ENCODE measurements at places on chromosomes 11 and 22. TPM values are rescaled to one million over a fixed set of nuclear protein-coding genes. Genes with fewer than 3 reads are reported as not detected.
A peak's percentile ranks its signal among the peaks of the same experiment; 100 is the strongest.

The RAG2 gene
- not detected for total RNA-seq

The MPEG1 gene
- total RNA-seq, result not detected

GRCh38 chr22:37491559-37492427 is 5.6 kb upstream of the MFNG start:
- no peak overlapping the region for H3K4me3 ChIP-seq
- no peak overlapping the region for H3K27ac ChIP-seq
- H3K36me3 ChIP-seq, result no peaks in the 10 kb centered on the region
- DNase-seq, result no peak
- H3K4me1 ChIP-seq, result peaks cover 52% of the 10 kb centered on the region
- no peaks in the 10 kb centered on the region for H3K27me3 ChIP-seq

GRCh38 chr22:37244114-37244921 is at the start of gene RAC2:
Gene RAC2 (minus strand): TSS chr22:37244269. CDS start chr22:37244148, 121 bp downstream.
- DNase-seq, result peak; percentile 94
- H3K27ac ChIP-seq, result peak within 1 kb of the TSS; percentile 99
- peaks cover 43% of the 10 kb centered on the region for H3K36me3 ChIP-seq
- H3K4me1 ChIP-seq, result peaks cover 38% of the 10 kb centered on the region
- H3K4me3 ChIP-seq, result peak within 1 kb of the TSS; percentile 99

DNA sequence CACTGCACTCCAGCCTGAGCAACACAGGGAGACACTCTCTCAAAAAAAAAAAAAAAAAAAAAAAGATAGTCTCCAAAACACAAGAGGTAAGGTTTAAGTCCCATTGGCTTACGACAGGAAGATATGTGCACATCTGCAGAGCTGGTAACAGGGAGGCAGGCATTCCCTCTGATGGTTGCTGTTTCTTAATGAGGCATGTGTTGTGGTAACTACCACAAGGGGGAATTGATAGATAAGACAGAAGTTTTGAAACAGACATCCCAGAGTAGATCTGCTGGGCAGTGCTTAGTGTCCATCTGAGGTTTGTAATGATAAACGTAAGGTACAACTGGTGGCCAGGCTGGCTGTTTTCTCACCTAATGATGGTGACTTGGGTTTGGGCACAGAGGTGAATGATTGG is 4.7 kb downstream of the EIF1AD start:
- H3K27me3 ChIP-seq, result no peaks in the 10 kb centered on the region
- peaks cover 30% of the 10 kb centered on the region for H3K4me1 ChIP-seq
- peaks cover 33% of the 10 kb centered on the region for H3K36me3 ChIP-seq
- H3K4me3 ChIP-seq, result no peak overlapping the region

DNA sequence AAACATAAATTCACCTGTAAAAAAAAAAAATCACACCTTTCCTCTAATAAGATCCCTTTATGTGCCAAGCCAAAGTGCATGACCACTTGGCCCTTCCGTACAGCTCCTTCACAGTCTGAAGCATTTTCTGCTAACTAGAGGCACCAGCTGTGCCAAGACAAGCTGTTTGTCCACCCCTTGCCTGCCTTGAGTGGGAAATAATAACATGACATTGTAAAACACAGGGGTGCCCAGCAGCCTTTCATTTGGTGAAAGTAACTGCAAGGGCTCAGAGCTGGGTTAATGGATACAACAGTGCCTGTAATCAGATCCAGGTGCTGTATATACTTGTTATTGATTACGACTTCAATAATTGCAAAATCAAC is 59.2 kb downstream of the DDIAS start:
- H3K36me3 ChIP-seq, result peaks cover 17% of the 10 kb centered on the region
- DNase-seq, result no peak
- no peaks in the 10 kb centered on the region for H3K27me3 ChIP-seq
- H3K27ac ChIP-seq, result peak overlapping the region; percentile 68

DNA sequence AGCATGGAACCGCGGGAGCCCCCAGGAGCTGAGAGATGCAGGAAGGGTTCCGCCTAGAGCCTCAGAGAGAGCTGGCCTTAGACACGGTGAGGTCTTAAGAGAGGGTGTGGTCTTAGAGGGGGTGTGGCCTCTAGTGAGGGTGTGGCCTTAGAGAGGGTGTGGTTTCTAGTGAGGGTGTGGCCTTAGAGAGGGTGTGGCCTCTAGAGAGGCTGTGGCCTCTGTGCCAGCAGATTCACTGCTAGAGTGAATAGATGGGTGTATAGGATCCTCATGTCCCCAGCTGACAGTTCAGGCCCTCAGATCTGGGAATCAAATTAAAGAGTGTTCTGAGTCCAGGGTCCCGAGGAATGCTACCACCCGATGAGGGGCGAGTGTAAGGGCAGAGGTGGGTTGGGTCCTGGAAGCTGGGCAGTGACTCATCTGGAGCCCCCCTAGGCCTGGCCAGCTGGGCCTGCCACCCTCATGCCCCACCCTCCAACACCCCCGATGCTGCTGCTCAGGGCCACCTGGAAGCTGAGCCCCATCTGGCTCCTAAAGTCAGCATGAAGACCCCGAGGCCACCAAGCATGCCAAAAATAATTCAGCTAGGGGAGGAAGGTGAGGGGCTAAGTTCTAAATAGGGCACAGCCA is 49.5 kb downstream of the IGF2 start:
- no peak overlapping the region for H3K4me3 ChIP-seq
- peak; percentile 40 for DNase-seq
- peaks cover 9% of the 10 kb centered on the region for H3K4me1 ChIP-seq
- H3K27me3 ChIP-seq, result no peaks in the 10 kb centered on the region
- H3K36me3 ChIP-seq, result no peaks in the 10 kb centered on the region
- no peak overlapping the region for H3K27ac ChIP-seq

DNA sequence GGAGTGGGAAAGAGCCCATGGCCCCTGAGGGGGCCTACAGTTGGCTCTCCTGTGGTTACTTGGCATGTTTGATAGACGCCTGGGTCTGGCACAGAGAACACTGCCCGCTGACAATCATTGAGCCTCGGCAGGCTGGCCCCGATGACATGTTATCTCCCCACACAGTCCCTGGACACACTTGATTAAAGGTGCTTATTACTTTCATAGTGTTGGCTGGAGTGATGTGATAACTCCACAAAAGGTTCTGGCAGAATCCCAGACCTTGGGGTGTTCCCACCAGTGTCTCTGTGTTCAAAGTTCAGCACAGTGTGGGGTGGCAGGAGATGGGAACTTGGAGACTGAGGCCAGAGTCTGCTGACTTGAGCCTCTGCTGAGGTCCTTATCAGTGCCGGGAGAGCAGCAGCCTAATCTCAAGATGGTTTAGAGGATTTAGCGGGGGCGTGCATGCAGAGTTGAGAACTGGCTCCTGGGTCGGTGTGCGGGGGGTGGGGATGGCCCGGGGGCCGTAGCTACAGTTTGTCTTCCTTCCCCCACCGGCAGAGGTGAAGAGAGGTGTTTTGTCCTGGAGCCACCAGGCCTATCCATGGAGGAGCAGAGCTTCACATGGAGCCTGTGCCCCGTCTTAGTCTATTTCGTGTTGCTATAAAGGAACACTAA is 22.5 kb downstream of the PARVB start:
- no peak overlapping the region for H3K4me3 ChIP-seq
- peaks cover 2% of the 10 kb centered on the region for H3K27me3 ChIP-seq
- peaks cover 30% of the 10 kb centered on the region for H3K4me1 ChIP-seq
- no peak for DNase-seq
- no peaks in the 10 kb centered on the region for H3K36me3 ChIP-seq
- H3K27ac ChIP-seq, result no peak overlapping the region

- H3K4me3 ChIP-seq, result no peak overlapping the region
- no peak for DNase-seq
- H3K36me3 ChIP-seq, result no peaks in the 10 kb centered on the region
- no peaks in the 10 kb centered on the region for H3K27me3 ChIP-seq
- H3K27ac ChIP-seq, result no peak overlapping the region
Observed at GRCh38 chr11:84819537-84819936, 807.6 kb downstream of the DLG2 start.

GRCh38 chr11:68412593-68413475 is 47.7 kb upstream of the PPP6R3 start:
- no peaks in the 10 kb centered on the region for H3K4me1 ChIP-seq
- peaks cover 6% of the 10 kb centered on the region for H3K36me3 ChIP-seq
- peak; percentile 9 for DNase-seq

The E2F8 gene
- total RNA-seq, result 21.2 TPM

DNA sequence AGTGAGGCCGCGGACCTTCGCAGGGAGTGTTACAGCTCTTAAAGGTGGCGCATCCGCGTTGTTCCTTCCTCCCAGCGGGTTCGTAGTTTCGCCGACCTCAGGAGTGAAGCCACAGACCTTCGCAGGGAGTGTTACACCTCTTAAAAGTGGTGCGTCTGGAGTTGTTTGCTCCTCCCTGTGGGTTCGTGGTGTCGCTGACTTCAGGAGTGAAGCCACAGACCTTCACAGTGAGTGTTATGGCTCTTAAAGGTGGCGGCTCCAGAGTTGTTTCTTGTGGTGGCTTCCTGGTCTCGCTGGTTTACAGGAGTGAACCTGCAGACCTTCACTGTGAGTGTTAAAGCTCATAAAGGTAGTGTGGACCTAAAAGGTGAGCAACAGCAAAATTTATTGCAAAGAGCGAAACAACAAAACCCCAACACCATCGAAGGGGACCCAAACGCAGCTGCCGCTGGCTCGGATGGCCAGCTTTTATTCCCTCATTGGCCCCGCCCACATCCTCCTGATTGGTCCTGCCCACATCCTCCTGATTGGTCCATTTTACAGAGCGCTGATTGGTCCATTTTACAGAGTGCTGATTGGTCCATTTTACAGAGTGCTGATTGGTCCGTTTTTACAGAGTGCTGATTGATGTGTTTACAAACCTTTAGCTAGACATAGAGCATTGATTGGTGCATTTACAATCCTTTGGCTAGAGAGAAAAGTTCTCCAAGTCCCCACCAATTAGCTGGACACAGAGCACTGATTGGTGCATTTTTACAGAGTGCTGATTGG is 1.2 kb upstream of the TMEM45B start:
- H3K27me3 ChIP-seq, result peaks cover 2% of the 10 kb centered on the region
- H3K4me1 ChIP-seq, result peaks cover 52% of the 10 kb centered on the region
- peak; percentile 90 for DNase-seq
- peak overlapping the region; percentile 79 for H3K4me3 ChIP-seq

GRCh38 chr11:19537803-19538453 is 174.7 kb upstream of the NAV2 start:
- no peaks in the 10 kb centered on the region for H3K36me3 ChIP-seq
- DNase-seq, result no peak
- no peak overlapping the region for H3K4me3 ChIP-seq
- peaks cover 7% of the 10 kb centered on the region for H3K27me3 ChIP-seq

DNA sequence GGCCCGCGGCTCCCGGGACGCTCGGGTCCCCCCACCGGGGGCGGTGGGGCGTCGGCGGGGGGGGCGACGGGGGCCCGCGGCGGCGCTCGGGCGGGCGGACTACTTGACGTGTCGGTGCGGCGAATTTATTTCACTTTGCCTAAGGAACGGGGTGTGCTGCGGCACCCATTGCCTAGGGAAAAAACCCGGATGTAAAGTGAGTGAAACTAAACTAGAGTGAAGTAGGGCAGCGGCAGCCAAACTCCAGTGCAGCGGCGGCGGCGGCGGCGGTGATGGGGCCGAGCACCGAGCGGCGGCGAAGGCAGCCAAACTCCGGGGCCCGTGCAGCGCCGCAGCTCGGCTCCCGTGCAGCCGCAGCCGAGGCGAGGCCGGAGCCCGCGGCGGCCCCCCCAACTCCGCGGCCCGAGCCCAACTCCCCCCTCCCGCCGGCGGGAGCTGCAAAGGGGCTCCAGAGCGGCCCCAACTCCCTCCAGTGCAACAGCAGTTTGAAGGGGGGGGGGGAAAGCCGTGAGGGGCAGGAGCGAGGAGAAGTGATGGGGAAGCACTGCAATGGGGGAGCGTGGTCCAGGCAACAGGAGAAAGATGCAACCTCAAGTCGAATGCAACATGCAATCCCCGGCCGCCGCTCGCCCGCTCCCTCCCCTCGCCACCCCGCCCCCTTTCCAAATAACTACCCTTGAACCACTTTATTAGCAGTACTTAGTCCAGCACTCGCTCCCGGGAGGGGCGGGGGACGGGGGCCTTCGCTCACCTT is 647 bp upstream of the PHF21A start:
- peaks cover 41% of the 10 kb centered on the region for H3K4me1 ChIP-seq
- H3K27me3 ChIP-seq, result no peaks in the 10 kb centered on the region
- peak overlapping the region; percentile 81 for H3K4me3 ChIP-seq
- peak; percentile 79 for DNase-seq
- peaks cover 1% of the 10 kb centered on the region for H3K36me3 ChIP-seq

The IL18 gene
- total RNA-seq, result not detected
